Activated CD4-positive, alpha-beta T cell treated with anti-CD3 and anti-CD28 coated beads, Interleukin-2, amount 10 ng/mL, durations not matched to agents 7 days and 5 days (primary cell): ENCODE measurements at places on chromosomes 6 and 20. TPM values are rescaled to one million over a fixed set of nuclear protein-coding genes. Genes with fewer than 3 reads are reported as not detected.

GRCh38 chr6:129497481-129498441 is 212.2 kb downstream of the ARHGAP18 start:
- no peak overlapping the region for H3K4me3 ChIP-seq
- H3K4me1 ChIP-seq, result peaks cover 27% of the 10 kb centered on the region
- no peak overlapping the region for H3K27ac ChIP-seq
- no peaks in the 10 kb centered on the region for H3K36me3 ChIP-seq
- H3K27me3 ChIP-seq, result no peaks in the 10 kb centered on the region

DNA sequence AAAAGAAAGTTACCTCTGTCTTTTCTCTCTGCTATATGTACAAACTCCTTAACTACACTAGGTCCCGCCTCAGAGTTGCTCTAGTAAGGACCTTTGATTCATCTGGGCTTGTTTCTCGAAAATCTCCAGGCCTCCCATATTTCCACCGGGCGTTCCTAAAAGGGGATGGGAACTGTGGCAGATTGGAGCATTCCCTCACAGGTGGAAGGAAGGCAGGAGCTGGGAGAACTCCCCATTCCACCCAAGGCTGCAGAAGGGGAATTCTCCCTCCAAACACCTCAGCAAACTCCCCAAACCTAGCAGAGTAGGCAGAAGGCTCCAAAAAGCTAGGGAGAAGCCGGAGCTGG is 1.6 kb upstream of the TFAP2A start:
- H3K4me1 ChIP-seq, result peaks cover 32% of the 10 kb centered on the region
- peaks cover 89% of the 10 kb centered on the region for H3K27me3 ChIP-seq
- DNase-seq, result no peak

DNA sequence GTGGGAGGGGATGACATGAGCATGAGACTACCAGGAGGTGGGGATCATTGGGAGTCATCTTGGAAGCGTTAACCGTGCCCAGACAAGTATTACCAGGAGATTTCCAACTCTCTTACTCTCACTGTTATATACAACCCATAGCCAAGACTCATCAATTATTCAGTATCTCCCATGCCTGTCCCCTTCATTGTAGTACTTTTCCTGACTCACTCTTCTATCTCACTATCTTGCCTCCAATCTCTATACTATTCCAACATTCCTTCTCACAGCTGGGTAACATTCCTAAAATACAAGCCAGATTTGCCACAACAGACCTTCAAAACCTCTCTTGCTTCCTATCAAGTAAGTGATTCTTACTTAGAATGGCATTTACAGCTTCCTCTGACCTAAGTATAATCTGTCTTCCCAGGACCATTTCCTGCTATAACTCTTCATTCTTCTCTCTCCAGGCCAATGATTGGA is 226.3 kb upstream of the SMLR1 start:
- no peak overlapping the region for H3K27ac ChIP-seq
- no peak overlapping the region for H3K4me3 ChIP-seq
- H3K36me3 ChIP-seq, result peaks cover 8% of the 10 kb centered on the region
- no peak for DNase-seq
- H3K27me3 ChIP-seq, result peaks cover 4% of the 10 kb centered on the region
- peaks cover 12% of the 10 kb centered on the region for H3K4me1 ChIP-seq

DNA sequence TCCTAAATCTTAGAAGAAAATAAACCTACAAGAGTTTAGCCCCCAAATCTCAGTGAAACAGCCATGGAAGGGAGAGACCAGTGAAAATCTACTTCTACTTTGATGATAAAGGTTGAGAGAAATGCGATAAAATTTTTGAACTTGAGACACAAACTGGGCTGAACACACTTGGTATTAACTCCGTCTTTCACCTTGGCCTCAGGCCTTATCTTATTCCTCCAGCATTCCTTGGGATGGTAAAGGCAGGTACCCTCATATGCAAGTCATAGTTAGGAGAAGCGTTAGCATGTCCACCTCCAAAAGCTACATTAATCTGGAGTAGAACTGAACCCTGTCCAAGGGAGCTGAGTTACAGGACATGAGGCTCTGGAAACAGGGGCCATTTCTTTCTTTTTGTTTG is 1.2 kb upstream of the SPTLC3 start:
- H3K4me3 ChIP-seq, result no peak overlapping the region
- peaks cover 2% of the 10 kb centered on the region for H3K27me3 ChIP-seq
- peaks cover 26% of the 10 kb centered on the region for H3K4me1 ChIP-seq
- no peaks in the 10 kb centered on the region for H3K36me3 ChIP-seq
- DNase-seq, result no peak
- H3K27ac ChIP-seq, result no peak overlapping the region

DNA sequence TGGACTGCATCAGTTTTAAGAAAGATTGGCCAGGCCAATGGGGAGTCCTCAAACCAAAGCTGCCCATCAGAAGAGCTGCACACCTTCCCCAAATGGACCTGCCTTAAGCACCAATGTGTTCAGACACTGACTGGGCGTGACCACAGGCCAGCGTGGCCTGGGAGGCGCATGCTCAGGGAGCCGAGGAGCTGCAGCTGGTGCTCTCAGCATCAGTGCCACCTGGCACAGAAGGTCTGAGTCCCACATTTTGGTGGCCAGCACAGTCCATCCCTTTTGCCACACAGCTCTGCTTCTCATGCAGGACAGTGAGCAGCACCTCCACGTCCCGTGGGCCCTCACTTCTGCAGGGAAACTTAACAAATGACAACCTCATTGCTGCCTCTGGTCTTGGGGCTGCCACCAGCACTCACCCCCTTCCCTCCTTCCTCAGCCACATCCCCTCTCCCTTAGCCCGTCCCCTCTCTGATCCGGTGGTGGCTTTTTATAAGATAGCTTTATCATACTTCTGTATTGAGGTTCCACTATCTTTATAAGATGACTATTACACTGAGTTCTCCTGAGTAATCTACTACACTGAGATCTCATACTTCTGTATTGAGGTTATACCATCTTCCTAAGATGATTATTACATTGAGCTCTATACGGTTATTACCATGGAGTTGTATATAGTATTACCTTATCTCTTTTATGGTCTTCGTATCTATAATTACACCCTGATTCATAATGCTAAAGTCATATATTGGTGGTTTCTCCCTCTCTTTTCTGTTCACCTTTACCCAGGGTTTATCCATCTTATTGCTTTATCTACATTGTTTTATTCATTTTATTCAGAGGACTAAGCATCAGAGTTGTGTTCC is 109.1 kb downstream of the TOX2 start:
- no peak overlapping the region for H3K4me3 ChIP-seq
- peaks cover 47% of the 10 kb centered on the region for H3K27me3 ChIP-seq
- peaks cover 35% of the 10 kb centered on the region for H3K4me1 ChIP-seq
- H3K27ac ChIP-seq, result no peak overlapping the region
- DNase-seq, result no peak
- no peaks in the 10 kb centered on the region for H3K36me3 ChIP-seq

GRCh38 chr6:11700118-11700718 is 78.4 kb downstream of the ADTRP start:
- H3K27ac ChIP-seq, result no peak overlapping the region
- no peaks in the 10 kb centered on the region for H3K27me3 ChIP-seq
- no peak overlapping the region for H3K4me3 ChIP-seq
- peak; percentile 45 for DNase-seq

DNA sequence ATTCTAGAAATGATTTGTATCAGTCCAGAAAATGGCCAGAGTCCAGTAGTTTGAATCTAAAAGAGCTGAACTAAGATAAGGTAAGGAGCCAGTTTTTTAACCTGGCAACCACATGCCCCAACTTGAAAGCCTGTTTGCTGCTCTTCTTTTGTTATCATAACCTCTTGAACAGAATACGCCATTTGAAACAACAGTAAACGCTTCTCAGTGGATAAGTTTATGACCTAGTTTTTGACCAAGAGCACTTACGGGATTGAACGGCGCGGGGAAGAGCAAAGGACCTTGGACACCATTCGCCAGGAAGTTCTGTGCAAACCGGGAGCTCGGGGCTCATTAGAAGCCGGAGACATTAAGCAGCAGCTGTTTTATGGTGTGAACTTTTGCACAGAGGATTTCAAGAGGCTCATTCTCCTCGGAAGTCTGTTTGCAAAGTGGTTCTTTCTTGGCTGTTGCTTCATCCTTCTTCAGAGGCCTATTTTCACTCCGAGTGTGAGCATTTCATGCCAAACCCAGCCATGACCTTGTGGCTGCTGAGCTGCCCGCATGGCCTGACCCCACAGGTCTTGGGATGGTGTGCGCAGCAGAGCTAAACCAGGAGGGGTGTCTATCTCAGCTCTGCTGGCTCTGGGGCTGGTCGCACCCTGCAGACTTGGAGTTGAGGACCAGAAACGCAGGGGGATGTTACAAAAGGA is 215.1 kb downstream of the SOX4 start:
- DNase-seq, result no peak
- H3K27ac ChIP-seq, result no peak overlapping the region
- H3K4me1 ChIP-seq, result no peaks in the 10 kb centered on the region
- no peaks in the 10 kb centered on the region for H3K27me3 ChIP-seq
- H3K36me3 ChIP-seq, result no peaks in the 10 kb centered on the region
- no peak overlapping the region for H3K4me3 ChIP-seq

- no peak overlapping the region for H3K4me3 ChIP-seq
- H3K27me3 ChIP-seq, result peaks cover 17% of the 10 kb centered on the region
Observed at GRCh38 chr6:97392735-97393134, 109.7 kb upstream of the MMS22L start.

DNA sequence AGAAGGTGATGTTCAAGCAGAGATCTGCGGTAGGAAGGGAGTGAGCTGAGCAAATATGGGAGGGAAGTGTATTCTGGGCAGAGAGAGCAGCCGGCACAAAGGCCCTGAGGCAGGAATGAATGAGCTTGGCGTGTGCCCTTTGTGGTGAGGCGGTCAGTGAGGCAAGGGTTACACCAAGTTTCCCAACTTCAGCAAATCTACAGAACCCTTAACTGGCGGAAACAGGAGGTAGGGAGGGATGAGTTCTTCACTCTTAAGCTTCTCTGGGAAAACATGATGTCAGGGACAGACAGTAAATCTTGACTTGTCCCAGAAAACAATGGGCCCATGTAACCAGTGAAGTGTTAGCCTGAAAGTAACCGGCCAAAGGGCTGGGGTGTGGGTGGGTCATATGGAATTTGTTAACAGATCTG is 97.1 kb upstream of the PTPN1 start:
- H3K4me3 ChIP-seq, result no peak overlapping the region
- peaks cover 9% of the 10 kb centered on the region for H3K27me3 ChIP-seq
- H3K36me3 ChIP-seq, result no peaks in the 10 kb centered on the region
- H3K4me1 ChIP-seq, result no peaks in the 10 kb centered on the region

- peaks cover 4% of the 10 kb centered on the region for H3K4me1 ChIP-seq
- no peaks in the 10 kb centered on the region for H3K27me3 ChIP-seq
- no peak overlapping the region for H3K4me3 ChIP-seq
Observed at GRCh38 chr20:32327087-32327681, 30.9 kb upstream of the ASXL1 start.

- DNase-seq, result no peak
- H3K27me3 ChIP-seq, result no peaks in the 10 kb centered on the region
- peaks cover 27% of the 10 kb centered on the region for H3K4me1 ChIP-seq
- H3K36me3 ChIP-seq, result peaks cover 4% of the 10 kb centered on the region
- peak overlapping the region; percentile 85 for H3K4me3 ChIP-seq
Observed at GRCh38 chr6:31861919-31862343, 690 bp downstream of the NEU1 start.

DNA sequence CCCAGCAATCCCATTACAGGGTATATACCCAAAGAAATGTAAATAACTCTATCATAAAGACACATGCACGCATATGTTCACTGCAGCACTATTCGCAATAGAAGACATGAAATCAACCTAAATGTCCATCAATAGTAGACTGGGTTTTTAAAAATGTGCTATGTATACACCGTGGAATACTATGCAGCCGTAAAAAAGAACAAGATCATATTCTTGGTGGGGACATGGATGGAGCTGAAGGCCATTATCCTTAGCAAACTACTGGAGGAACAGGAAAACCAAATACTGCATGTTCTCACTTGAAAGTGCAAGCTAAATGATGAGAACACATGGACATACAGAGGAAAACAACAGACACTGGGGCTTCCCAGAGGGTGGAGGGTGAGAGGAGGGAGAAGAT is 201.2 kb downstream of the GMDS start:
- no peaks in the 10 kb centered on the region for H3K27me3 ChIP-seq
- no peak overlapping the region for H3K4me3 ChIP-seq
- H3K27ac ChIP-seq, result no peak overlapping the region

DNA sequence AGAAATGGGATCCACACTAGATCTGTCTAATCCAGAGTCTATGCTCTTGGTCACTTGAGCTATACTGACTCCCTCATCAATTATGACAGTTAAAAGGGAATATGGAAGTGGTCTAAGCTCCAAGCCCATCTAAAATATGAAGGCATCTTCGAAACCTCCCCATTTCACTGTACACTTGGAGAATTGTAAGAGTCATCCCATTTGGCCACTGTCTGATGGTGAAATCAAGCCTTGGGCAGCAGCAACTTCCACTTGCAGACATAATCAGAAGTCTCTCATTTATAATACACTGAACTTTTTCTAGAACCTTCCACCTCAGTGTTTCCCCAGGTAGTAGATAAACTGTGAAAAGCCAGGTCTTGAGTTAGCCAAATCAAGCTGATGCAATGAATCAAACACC is 26.3 kb upstream of the UBR2 start:
- no peak overlapping the region for H3K4me3 ChIP-seq
- no peak for DNase-seq
- H3K27ac ChIP-seq, result no peak overlapping the region
- no peaks in the 10 kb centered on the region for H3K4me1 ChIP-seq
- H3K27me3 ChIP-seq, result peaks cover 8% of the 10 kb centered on the region

GRCh38 chr20:19855416-19855815 is 97.4 kb downstream of the RIN2 start:
- no peak for DNase-seq
- H3K36me3 ChIP-seq, result no peaks in the 10 kb centered on the region
- H3K4me3 ChIP-seq, result no peak overlapping the region
- no peaks in the 10 kb centered on the region for H3K4me1 ChIP-seq
- H3K27ac ChIP-seq, result no peak overlapping the region
- peaks cover 2% of the 10 kb centered on the region for H3K27me3 ChIP-seq

GRCh38 chr6:14458669-14459266 is 341.2 kb downstream of the CD83 start:
- DNase-seq, result no peak
- H3K36me3 ChIP-seq, result peaks cover 26% of the 10 kb centered on the region
- no peak overlapping the region for H3K27ac ChIP-seq
- peaks cover 39% of the 10 kb centered on the region for H3K4me1 ChIP-seq
- H3K27me3 ChIP-seq, result no peaks in the 10 kb centered on the region

- peaks cover 27% of the 10 kb centered on the region for H3K27me3 ChIP-seq
- peak; percentile 54 for DNase-seq
- peak overlapping the region; percentile 24 for H3K4me3 ChIP-seq
- peaks cover 24% of the 10 kb centered on the region for H3K4me1 ChIP-seq
- H3K36me3 ChIP-seq, result no peaks in the 10 kb centered on the region
Observed at GRCh38 chr20:2379511-2380229, 1.0 kb upstream of the TGM6 start.

- H3K27ac ChIP-seq, result no peak overlapping the region
- no peak for DNase-seq
- H3K36me3 ChIP-seq, result no peaks in the 10 kb centered on the region
Observed at GRCh38 chr20:9989066-9989724, 45.6 kb upstream of the ANKEF1 start.

- H3K4me3 ChIP-seq, result no peak overlapping the region
- DNase-seq, result no peak
- H3K27me3 ChIP-seq, result peaks cover 49% of the 10 kb centered on the region
- peaks cover 67% of the 10 kb centered on the region for H3K4me1 ChIP-seq
- no peak overlapping the region for H3K27ac ChIP-seq
- no peaks in the 10 kb centered on the region for H3K36me3 ChIP-seq
Observed at GRCh38 chr20:43947316-43947710, 32.7 kb downstream of the TOX2 start.

- DNase-seq, result no peak
- peaks cover 48% of the 10 kb centered on the region for H3K36me3 ChIP-seq
- H3K4me3 ChIP-seq, result no peak overlapping the region
- H3K27ac ChIP-seq, result peak overlapping the region; percentile 26
- H3K27me3 ChIP-seq, result no peaks in the 10 kb centered on the region
Observed at GRCh38 chr6:29728173-29728874, 5.1 kb downstream of the HLA-F start.

Gene BTN1A1
- not detected for total RNA-seq

Gene ENTPD6
- total RNA-seq, result 33.8 TPM

Gene HS3ST5
- total RNA-seq, result not detected

Gene IRF4
- total RNA-seq, result 111 TPM

Gene HDGFL1
- total RNA-seq, result not detected

Gene SLC22A2
- not detected for total RNA-seq

Gene LKAAEAR1
- total RNA-seq, result 0.44 TPM
